GM12891 (cell line): ENCODE measurements at places on chromosomes 5 and 9.
A peak's percentile ranks its signal among the peaks of the same experiment; 100 is the strongest.

GRCh38 chr5:157857816-157858526 lies 974 bp downstream of the CLINT1 start:
- no peak for DNase-seq

- peak; percentile 66 for DNase-seq
These were observed 20.1 kb upstream of the SLC36A1 start for GRCh38 chr5:151427258-151427657.

DNA sequence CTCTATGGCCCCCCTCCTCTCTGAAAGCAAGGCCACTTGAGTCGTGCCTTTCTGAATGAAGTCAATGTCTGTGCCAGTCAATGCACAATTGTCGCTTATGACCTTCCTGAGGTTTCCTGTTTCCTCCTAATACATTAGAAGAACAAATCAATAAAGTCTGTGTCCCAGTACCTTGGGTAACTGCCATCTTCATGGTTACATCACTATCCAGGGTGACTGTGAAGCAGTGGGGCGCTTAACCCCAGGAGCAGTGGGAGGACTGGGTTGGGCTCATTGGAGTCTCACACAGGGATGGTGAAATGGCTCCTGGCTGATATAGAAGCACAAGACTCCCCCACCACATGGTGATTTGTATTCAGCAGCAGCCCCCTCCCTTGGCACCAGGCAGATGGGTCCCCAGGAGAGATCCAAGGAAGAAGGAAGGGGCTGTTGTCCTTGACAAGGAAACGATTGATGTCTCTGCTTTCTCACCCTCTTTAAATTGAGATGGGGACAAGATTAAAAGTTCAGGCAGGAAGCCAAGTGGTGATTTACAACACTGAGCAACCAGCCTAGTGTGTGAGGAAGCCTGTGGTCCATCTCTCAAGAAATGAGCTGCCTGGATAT lies 261.9 kb upstream of the ZNF462 start:
- no peak for DNase-seq

GRCh38 chr9:109705515-109705914 lies 74.5 kb upstream of the PALM2AKAP2 start:
- no peak for DNase-seq

GRCh38 chr9:136083558-136084062 lies 11.5 kb downstream of the NACC2 start:
- DNase-seq = no peak

- no peak for DNase-seq
These were observed 90.5 kb upstream of the LRRTM2 start for GRCh38 chr5:138965626-138966025.

DNA sequence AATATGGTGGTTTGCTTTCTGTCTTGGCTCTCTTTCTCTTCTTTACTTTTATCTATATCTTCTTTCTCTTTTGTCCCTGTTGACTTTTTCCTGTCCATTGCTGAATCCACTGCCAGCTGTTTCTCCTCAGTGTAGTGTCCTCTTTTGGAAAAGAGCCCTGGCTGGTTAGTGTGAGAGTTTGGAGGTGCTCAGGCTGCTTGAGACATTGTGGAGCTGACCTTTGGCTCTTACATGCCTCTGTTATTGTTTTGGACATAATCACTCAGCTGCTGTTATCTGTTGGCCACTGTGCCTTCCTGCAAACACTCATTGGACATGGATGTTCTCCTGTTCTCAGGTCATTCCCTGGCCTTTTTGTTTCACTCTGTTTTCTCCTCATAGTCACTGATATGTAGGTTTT lies 295.4 kb upstream of the RIOK2 start:
- DNase-seq = no peak

DNA sequence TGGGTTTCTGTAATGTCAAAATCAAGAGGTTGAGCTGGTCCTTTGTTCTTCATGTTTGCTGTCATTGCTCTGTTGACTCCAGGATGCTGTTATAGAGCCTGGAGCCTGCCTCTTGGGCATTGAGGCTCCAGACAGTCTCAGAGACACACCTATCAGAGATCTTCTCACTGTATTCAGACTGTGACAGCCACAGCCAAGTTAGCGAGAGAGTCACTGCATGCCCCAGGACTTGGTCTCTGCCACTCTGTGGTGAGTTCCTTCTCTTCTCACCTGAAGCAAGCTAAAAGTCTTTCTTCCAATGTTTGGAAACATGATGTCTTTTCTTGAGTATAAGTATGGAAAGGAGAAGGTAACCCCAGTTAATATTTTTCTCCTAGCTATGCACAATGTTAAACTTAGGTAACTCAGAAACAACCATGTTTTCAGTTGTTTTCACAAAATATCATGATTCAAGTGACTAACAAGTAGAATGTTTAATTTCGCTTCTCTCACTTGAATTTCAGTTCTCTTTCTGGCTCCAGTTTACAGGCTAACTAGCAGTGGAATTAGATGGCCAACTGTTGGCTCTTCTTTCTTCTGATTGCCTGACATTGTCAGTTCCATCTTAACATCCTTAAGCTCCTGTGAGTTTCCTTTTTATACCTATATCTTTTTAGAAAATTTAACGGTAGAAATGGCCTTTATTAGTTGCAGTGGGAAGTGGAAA lies 20.6 kb upstream of the ZFYVE16 start:
- DNase-seq = no peak

DNA sequence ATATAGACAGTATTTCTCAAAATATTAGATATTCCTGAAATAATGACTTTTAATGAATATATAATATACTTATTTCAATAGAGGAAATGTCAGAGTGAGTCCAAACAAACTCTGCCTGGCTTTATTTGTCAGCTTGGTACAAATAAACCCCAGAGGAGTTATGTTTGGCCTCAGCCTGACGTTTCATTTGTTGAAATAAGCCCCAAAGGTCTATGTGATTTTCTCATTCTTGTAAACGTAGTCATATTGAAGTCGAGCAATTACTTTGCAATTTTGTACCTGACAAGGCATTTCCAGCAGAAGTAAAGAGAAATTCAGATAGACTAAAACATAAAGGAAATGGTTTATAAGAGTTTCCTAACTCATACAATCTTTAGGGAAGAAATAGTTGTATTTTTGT lies 57.9 kb downstream of the MCCC2 start:
- no peak for DNase-seq

- no peak for DNase-seq
These were observed 26.8 kb upstream of the PPP2CA start for GRCh38 chr5:134252671-134253070.

DNA sequence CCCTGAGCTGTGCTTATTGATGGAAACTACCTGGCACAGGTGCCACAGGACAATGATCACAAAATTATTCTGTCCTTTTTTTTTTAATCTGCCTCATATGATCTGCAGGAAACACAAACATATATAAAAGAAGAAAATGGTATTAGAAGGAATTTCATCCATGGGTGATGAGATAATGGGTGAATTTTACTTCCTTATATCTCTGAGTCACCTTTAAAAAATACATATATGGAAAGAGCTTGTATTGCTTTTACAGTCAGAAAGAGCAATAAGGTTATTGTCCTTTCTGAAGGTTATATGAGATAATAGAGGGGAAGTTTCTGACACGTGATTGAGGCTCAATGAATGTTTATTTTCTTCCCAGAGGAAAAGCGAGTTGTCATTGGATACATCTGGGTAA lies 31.6 kb downstream of the NEURL1B start:
- DNase-seq = no peak

DNA sequence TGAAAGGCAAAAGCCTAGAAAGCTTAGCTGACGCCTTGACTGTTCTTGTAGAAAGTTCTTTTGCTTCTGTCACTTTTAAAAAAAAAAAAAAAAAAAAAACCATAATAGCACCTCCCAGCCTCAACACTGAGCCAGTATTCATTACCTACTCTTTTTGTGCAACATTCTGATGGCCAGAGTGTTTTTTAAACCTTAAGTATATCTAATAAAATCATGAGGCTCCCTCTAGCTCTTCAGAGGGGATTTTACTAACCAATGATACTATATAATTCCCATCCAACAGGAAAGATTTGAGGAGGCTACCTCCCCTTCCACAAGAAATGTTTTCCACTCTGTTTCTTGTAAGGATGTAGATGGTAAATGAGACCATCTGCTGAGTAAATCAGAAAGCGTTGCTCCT lies 3.9 kb downstream of the BNC2 start:
- DNase-seq = no peak

DNA sequence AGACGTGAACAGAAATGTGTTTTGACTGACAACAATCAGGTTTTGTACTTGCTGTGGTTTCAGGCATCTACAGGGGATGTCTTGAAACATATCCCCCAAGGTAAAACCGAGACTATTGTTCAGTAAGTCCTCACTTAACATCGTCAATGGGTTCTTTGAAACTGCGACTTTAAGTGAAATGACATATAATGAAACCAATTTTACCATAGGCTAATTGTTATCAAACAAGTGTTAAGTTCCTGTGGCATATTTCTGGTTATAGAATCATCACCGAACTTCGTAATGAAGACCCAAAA lies 16.4 kb upstream of the OMD start:
- DNase-seq = no peak

GRCh38 chr5:111734013-111734412 lies 23.0 kb downstream of the NREP start:
- no peak for DNase-seq

- no peak for DNase-seq
These were observed 109.7 kb upstream of the PCA3 start for GRCh38 chr9:76654575-76654974.

GRCh38 chr5:180251141-180251540 lies 40.7 kb downstream of the MAPK9 start:
- no peak for DNase-seq

DNA sequence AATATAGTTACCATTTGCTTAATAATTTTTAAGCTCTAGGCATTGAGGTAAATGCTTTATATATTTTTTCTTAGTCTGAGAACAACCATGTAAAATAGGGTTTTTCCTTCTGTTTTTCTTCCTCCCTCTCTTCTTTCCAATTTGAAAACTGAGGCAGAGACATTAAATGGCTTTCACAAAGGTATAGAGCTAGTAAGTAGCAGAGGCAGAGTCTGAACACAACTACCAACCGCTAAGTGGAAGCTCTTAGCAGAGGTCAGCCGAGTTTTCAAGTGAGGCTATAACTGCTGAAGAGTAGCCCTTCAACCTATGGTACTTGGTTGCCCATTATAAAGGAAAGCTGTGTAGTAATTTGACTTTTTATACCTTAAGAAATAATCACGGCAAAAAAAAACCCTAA lies 187.1 kb downstream of the MEF2C start:
- DNase-seq = no peak

- no peak for DNase-seq
These were observed 31.2 kb upstream of the DTWD2 start for GRCh38 chr5:119019501-119019900.

- no peak for DNase-seq
These were observed 55.6 kb upstream of the SNCAIP start for GRCh38 chr5:122256388-122256787.

- DNase-seq = no peak
These were observed 36.7 kb downstream of the PAX5 start for GRCh38 chr9:36997414-36997813.

DNA sequence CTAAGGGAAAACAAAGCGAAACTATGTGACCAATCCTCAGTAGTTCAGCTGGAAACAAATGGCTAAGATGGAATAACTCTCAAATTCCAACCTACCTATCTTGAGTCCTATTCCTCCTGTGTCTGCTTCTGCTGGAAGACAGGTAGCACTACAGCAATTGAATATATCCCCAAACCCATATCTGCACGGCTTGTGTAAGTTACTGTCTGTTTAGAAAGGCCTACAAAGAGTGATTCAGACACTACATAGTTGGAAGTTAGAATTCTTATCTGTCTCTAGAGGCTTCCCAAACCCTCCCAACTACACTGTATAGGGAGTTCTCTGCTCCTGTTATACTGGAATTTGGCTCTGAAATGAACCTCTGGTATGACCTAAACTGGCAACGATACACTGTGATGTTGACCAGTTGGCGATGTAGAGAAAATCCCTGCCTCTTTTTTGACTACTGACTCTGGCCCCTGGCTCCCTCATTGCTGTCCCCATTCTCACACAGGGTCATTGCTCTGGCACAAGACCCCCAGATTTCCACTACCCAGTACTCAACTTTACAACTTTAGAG lies 22.6 kb upstream of the NADK2 start:
- no peak for DNase-seq

GRCh38 chr9:84667571-84668195 lies 1.8 kb upstream of the NTRK2 start:
- DNase-seq = peak; percentile 21

DNA sequence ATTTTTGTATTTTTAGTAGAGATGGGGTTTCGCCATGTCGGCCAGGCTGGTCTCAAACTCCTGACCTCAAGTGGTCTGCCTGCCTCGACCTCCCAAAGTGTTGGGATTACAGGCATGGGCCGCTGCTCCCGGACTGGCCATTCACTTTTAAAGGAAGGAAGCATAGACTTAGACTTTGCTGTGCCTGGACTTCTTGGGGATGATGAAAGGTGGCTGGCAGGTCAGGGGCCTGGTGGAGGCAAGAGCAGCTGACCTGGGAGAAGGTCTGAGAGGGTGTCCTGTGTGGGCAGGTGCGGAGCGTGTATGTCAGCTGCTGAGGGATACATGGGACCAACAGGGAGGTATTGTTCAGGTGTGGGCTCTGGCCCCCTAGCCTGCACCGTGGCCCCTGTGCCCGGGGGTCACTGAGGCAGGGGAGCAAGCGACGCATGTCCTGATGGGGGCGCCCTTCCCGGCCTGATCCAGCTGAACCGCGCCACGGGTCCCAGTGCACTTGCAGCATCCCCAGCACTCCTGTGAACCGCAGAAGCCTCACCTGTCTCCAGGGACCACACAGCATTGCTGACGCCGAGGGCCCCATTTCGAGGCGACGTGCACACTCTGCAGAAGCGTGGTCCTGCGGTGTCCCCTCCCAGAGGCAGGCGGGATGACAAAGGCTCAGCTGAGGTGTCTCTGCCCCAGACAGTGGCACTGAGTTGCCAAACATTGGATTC lies 23.1 kb downstream of the NDUFS6 start:
- DNase-seq = no peak

GRCh38 chr5:154972476-154973080 lies 31.7 kb downstream of the MRPL22 start:
- DNase-seq = no peak

- no peak for DNase-seq
These were observed 42.8 kb upstream of the SVEP1 start for GRCh38 chr9:110622368-110622767.

DNA sequence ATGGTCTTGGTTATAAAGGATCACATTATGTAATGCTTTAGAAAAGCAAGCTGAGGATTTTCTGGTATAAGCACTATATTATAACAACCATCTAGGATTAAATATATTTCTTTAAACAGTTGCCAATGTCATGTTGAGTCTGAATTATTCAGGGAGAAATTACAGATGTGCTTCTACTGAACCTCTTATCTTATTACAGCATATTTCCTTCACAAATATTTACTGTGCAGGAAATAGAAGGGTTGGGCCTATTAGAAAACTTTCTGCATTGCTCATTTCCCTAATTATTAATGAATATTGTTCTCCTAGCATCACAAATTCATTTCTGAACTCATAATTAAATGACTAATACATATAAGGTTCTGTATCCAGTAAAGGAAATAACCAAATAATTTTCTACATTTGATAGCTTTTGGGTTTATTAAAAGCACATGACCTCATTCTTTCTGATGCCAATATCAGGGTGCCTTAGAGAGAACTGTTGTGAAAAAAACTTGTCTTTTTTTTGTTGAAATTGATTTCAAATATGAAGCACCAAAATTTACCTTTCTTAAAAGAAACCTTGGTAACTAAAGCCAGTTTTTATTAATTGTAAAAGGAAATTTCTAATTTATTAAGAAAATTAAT lies 476.8 kb upstream of the PTGER4 start:
- DNase-seq = no peak

GRCh38 chr9:134891713-134892112 lies 11.1 kb downstream of the FCN2 start:
- no peak for DNase-seq
